ENCODE measurements at places on chromosomes 2 and 18. TPM values are rescaled to one million over a fixed set of nuclear protein-coding genes. Genes with fewer than 3 reads are reported as not detected.

DNA sequence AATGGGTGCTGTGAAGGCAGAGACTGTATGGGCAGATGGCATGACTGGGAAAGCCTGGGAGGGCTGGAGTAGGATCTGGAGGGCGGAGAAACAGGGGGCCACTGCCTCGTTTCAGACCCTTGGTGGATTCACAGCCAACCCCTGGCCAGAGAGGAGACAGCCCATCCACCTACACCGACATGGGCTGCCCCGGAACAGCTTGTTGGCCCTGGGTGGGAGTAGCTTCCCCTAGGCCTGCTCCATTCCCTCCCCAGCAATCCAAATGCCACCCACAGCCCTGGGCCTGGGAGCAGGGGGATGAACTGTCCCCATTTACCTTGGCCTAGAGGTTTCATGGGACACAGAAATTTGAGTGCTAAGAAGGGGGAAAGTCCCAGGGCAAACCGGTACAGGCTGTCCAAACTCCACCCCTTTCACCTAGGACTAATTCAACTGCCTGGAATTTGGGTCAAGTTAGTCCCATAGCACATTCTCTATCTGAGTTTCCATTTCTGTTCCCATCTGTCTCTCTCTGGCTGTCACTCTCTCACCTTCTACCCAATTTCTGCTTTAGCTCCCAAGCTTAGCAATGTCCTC lies 37.0 kb downstream of the LBH start:
- no peak for DNase-seq

- DNase-seq: no peak
Measured at GRCh38 chr2:187213798-187214197, 234.3 kb downstream of the CALCRL start.

DNA sequence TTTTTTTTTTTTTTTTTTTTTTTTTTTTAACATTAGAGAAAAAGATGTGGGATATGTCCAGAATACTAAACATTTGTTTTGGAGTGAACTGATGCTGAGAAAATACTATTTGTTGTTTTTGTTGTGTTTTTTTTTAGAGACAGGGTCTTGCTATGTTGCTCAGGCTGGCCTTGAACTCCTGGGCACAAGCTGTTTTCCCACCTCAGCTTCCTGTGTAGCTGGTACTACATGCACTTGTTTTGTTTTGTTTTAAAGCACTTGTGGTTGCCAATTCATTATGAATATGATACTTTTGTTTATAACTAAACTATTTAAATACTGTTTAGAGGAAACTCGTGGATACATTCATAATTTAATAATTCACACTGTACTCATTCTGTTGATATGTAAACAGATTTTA lies 33.4 kb upstream of the DYSF start:
- DNase-seq: no peak

- DNase-seq: no peak
Measured at GRCh38 chr2:133787207-133787606, 218.9 kb upstream of the NCKAP5 start.

The HNRNPLL gene
- total RNA-seq: 24.7 TPM

DNA sequence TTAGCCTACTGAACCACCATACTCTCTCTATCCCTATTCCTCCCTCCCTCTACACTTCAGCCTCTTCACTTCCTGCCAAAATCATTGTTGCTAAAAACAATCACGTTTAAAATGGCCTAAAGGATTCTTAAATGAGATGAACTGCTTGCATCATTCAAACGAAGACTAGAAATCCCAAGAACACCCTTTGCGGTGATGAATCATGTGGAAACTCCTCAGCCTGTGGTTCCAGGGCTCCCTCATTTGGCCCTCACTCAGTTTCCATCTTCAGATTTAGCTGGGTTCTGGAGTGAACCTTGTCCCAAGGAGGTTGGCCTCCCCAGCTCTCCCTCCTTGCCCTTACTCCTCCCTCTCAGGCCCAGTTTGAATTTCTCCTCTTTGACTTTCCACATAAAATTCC lies 125.6 kb upstream of the CDC42EP3 start:
- no peak for DNase-seq

- DNase-seq: no peak
Measured at GRCh38 chr18:8800876-8801262, 95.5 kb downstream of the MTCL1 start.

The ZBTB7C gene
- 5.6 TPM for total RNA-seq

DNA sequence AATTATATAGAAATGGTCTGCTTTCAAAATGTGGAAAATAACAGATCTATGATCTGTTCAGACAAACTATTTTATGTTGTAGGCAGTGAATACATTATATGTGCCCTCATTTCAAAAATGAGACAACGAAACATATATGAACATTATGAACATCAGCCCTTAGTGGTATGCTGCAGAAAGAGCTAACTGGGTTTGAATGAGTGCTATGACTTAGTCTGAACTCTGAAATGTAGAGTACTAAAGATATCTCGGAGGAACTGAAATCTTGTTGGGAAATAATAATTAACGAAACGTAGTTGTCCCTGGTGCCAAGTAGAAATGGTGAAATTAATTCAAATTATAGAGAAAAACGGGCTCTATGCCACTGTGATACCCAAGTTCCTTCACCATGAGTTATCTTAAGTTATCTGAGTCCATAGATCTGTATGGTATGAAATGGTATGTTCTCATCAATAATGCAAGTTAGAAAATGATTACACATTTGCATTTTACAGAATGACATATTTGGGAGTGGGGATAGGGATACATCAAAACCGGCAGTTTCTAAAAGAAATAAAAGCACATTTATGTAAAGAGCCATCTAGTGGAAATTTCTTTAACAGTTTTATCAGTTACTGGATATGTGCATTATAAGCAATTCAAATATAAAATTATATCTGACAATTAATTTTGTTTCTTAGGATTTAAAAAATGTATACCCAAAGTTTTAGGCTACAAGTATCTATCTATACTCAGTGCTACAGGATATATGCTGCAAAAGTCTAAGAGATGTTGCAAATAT lies 26.7 kb downstream of the STARD6 start:
- DNase-seq: no peak

- no peak for DNase-seq
Measured at GRCh38 chr2:141058556-141058955, 1072.3 kb downstream of the LRP1B start.

The IL1F10 gene
- not detected for total RNA-seq

The CYRIA gene
- 7.2 TPM for total RNA-seq

The SH3RF3 gene
- 8.8 TPM for total RNA-seq

DNA sequence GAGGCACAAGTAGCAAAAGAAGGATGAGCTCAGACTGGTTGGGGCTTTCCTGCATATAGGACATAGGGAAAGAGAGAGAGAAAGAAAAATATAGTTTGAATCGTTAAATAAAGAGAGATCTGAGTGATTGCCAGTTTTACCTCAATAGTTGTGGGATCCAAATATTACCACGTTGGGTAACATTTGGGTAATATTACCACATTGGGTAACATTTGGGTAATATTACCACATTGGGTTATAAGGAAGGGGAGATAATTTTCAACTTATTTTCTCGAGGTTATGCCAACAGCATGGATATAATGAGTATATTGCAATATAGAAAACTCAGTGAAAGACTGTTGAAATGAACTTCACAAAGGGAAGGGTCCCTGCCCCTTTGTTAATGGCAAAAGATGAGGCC lies 20.7 kb downstream of the SP140 start:
- DNase-seq: no peak

DNA sequence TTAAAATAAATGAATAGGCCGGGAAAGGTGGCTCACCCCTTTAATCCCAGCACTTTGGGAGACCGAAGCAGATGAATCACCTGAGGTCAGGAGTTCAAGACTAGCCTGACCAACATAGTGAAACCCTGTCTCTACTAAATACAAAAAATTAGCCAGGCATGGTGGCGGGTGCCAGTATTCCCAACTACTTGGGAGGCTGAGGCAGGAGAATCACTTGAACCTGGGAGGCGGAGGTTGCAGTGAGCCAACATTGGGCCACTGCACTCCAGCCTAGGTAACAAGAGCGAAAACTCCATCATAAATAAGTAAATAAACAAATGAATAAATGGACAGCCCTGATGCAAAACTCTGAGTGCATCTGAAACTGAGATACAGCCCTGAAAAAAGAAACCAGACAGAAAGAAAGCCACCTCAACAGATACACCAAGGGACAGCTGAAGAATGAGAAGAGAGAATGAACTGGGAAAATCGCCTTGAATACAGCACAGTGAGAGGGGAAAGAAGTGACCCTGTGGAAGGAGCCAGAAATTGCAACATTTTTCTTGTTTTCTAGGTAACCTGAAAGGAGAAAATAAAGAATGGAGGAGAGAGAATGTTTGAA lies 64.4 kb downstream of the TRABD2A start:
- no peak for DNase-seq

GRCh38 chr18:36101943-36102342 lies 27.2 kb downstream of the SLC39A6 start:
- DNase-seq: no peak
